ENCODE measurements at places on chromosomes 5 and 9. TPM values are rescaled to one million over a fixed set of nuclear protein-coding genes. Genes with fewer than 3 reads are reported as not detected.

CTNND2 gene
- total RNA-seq: not detected

GRCh38 chr9:124045076-124045829 is 33.7 kb downstream of the LHX2 start:
- DNase-seq: peak; percentile 34

DNA sequence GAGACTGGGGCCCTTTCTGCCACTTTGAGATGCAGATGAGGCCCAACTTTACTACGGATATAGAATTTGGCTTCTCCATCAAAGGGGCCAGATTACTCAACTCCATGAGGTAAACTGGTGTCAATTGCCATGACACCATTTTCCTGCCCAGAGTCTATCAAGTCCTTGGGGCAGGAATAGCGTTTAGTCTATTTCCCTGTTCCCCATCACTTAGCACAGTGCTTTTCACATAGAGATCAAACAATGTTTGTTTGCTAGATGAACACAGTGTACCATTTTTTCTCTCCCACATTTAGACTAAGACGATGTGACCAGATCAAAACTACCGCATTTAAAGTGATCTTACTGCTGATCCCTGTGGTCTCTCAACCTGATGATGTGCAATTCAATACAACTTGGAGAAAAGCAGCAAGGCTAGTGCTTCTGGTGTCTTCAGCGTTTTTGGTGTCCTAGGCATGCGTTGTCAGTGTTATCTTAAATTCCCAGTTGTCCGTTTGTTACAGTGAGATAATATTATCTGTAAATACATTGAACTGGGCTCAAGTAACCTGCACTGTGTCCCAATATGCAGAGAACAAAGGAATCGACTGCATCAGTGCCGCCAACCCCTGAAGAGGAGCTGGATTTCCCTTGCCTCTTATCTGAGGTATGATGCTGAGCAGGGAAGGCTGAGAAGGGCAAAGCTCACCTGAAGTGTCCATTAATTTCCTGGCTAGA is 446.2 kb downstream of the PLK2 start:
- no peak for DNase-seq

DNA sequence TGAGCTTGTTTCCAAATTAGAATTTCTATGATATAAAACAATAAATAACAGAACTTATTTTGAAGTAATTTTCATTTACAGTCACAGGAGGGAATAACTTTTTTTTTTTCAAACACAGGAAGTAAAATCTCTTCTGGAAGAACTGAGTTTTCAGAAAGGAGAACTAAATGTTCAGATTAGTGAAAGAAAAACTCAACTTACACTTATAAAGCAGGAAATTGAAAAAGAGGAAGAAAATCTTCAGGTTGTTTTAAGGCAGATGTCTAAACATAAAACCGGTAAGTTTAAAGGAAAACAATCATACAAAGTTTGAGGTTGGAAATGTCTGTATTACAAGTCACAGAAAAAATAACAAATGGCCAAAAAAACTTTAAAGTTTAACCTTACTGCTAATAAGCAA is 41.6 kb downstream of the RAB14 start:
- no peak for DNase-seq

ANP32B gene
- total RNA-seq: 352 TPM

- DNase-seq: no peak
Measured at GRCh38 chr5:84682531-84682930, 297.9 kb upstream of the EDIL3 start.

GRCh38 chr5:30956251-30956650 is 237.2 kb upstream of the CDH6 start:
- no peak for DNase-seq

- peak; percentile 21 for DNase-seq
Measured at GRCh38 chr5:138282920-138283742, 8.7 kb upstream of the GFRA3 start.

DNA sequence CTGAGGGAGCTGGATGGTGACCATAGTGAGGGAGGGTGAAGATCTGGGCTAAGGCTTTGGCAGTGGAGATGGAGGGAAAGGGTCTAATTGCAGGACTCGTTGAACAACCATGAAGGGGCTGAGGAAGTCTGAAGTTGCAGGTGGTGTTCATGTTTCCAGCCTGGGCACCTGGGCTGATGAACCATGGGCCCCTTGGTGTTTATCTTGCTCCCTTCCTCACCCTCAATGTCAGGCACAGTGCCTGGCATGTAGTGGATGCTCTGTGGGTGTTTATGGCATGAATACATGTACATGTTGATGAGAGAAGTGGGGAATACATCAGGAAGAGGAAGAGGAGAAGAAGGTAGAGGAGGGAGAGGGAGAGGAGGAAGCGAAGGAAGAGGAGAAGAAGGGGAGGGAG is 31.3 kb upstream of the COL15A1 start:
- no peak for DNase-seq

GRCh38 chr9:126106404-126106803 is 220.2 kb upstream of the MVB12B start:
- no peak for DNase-seq

SRD5A1 gene
- total RNA-seq: 11.0 TPM

DNA sequence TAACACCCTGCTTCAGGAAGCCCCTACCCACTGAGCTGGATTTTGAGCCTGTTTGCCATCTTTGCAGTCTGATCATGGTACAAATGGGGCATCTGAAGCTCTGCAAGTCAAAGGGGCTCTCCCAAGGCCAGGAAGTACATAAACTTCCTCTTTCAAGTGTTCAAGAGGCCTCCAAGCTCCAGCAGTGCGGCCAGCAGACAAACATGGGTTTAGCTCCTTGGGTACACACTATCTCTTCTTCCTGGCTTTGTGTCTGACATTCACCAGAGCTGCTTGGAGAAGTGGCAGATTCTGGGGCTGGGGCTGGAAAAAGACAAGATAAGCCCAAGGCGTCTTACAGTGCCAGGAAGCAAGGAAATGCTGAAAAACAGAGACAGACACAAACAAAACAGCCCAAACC is 34.1 kb downstream of the LAMC3 start:
- no peak for DNase-seq

NEUROG1 gene
- not detected for total RNA-seq

PCDHB10 gene
- total RNA-seq: not detected

- DNase-seq: no peak
Measured at GRCh38 chr9:34190996-34191892, 12.4 kb downstream of the UBAP1 start.

GRCh38 chr9:87549791-87550190 is 52.1 kb downstream of the DAPK1 start:
- DNase-seq: no peak

DNA sequence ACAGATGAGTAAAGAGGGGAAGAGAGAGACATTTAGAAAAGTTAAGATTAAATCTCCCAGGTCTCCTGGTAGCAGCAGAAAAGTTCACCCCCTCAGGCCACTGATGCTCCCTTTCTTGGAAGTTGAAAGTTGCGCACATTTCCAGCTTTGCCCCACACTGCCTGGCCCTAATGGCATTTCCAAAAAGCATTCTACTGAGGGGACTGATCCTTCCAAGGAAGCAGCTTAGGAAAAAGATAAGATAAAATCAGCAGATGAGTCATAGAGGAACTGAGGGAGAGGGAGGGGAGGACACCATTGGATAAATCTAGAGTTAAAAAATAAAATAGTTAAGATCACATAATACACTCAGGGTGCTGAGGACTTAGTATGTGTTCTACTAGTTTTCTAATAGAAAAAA is 67.6 kb upstream of the SLC12A2 start:
- DNase-seq: no peak

DNA sequence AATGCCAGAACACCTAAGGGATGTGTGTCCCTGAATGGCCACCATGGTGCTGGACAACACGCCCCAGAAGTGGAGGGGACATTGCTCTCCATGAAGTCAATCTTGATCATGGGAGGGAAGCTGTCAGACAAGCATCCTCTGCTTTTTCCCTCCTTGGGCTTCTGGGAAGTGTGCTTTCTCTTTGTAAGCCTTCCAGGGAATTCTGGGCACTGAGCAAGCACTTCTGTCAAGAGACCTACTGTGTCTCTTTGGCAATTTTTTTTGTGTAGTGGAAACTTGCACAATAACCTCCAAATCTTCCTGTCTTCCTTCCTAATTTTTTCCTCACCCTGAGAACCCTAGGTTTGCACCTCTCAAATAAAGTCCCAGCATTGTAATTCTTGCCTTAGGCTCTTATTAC is 132.0 kb downstream of the SEC61B start:
- DNase-seq: no peak

DNA sequence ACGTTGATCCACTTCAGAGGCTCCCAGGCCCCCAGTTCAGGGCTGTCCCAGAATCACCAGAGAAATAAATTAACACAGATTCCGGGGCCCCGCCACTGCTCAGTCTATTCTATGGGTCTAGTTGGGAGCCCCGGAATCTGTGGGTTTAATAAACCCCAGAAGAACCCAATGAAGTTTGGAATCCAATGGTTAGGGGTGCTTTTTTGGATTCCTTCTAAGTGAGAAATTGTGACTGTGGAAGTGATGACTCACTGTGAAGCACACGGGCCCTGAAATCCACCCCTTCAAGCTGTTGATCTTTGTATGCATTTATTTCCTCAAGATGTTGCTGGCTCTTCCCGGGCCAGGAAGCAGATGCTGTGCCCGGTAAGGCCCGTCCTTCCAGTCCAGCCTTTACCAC is 57.3 kb upstream of the SLC28A3 start:
- no peak for DNase-seq

- DNase-seq: no peak
Measured at GRCh38 chr9:14310311-14310710, 3.6 kb downstream of the NFIB start.

GRCh38 chr5:109388407-109388806 is 21.4 kb downstream of the PJA2 start:
- DNase-seq: no peak

DNA sequence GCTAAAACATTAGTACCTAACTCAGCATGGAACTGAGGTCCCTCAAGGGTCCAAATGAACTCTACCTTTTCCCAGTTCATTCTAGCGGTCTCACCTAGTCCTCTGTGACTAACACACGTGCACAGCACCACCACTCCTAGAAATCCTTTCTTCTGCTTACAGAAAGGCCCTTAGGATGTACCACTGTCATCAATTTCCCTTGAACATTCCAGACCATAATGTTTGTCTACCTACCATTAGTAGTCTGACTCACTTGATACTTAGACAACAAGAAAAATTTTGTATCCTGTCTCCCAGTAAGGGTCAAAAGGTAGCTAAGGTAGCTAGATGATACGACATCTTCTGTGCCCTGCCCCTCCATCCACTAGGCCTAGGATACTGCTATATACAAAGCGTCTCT is 166.6 kb downstream of the TSSK1B start:
- DNase-seq: no peak

- no peak for DNase-seq
Measured at GRCh38 chr9:77505232-77505631, 142.9 kb downstream of the GNA14 start.

DNA sequence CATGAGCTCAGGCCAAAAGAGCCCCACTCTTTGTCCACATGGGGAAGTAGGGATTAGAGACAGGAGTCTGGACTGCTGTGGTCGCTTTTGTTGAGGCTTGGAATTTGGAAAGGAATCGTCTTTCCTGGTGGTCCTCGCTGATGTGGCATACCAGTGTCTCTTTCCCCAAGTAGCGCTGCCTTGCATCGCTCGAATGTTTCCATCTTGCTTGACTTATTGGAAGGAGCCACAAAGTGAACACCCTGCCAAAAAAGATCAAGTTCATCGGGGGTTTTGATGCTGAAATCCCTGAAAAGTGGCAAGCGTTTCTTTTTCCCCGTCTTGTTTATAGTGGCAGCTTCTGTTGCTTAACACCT is 161.3 kb downstream of the MACROH2A1 start:
- no peak for DNase-seq

SH3TC2 gene
- total RNA-seq: not detected

DNA sequence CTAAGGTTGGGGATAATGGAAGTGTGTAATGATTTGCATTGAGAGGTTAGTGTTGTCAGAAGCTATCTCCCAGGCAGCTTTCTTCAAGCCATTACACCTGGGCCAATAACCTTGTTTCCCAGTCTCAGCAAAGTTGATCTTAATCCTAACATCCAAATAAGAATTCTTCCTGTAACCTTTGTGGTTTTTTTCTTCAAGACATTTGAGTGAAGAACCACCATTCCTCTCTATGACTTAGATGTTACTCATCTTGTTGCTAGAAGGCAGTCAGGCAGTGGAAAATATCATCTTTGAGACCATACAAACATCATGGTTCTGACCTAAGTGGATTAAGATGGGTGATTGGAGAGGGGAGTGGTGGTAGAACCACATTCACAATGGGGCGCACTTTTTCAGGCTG is 103.5 kb downstream of the NDUFAF2 start:
- DNase-seq: no peak

- DNase-seq: no peak
Measured at GRCh38 chr9:98603821-98604383, 104.8 kb downstream of the GABBR2 start.

CRAT gene
- 16.4 TPM for total RNA-seq

DNA sequence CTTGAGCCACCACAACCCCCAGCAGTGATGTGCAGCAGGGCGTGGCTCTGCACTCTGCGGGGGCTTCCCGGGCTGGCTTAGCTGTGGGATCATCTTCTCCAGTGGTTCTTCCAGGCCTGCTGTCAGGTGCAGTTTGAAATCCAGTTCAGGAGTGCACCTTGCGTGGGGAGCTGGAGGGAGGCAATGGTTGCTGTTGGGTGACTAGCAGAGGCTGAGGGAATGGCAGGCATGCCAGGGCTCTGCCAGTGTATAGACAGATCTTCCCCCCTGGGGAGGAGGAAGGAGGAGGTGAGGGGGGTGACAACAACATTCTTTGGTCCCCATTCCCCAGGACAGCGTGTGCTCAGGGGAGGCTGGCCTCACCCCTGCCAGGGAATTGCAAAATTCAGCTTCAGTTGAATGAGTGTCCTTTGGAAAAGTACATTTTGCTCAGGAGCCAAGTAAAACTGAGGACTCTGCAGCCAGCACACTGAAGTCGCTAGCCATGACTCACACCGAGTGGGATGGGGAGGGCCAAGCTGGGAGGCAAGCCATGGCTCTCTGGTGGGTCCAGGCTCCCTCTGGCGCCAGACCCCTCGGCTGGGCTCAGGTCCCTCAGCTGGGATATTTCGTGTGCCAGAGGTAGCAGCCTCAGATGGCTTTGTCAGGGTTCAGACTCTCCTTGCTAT is 35.0 kb downstream of the ERGIC1 start:
- peak; percentile 16 for DNase-seq

DNA sequence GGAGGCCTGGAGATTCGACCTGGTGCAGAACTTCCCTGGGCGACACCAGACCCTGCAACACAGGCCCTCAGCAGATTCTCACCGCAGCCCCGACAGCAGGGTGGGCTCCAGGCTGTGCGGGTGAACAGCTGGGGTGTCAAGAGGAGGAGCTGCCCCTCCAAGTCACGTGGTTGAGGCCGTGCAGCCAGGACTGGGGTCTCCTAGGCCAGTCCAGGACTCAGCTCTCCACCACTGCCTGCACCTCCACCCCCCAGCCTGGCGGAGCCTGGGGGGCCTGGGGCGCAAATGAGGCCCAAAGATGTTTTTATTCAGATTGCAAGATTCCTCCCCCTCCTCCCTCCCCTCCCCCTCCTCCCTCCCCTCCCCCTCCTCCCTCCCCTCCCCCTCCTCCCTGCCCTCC is 9.2 kb upstream of the AGPAT2 start:
- no peak for DNase-seq

EFNA5 gene
- not detected for total RNA-seq

- no peak for DNase-seq
Measured at GRCh38 chr9:108475813-108476212, 380.0 kb downstream of the ACTL7B start.
